NCI-H1105 treated with DMSO at 0.1 percent for 48 hours (cell line): ENCODE measurements at places on chromosomes 3 and 15.

- no peak for DNase-seq
Measured at GRCh38 chr3:107260207-107260606, 117.0 kb upstream of the CCDC54 start.

DNA sequence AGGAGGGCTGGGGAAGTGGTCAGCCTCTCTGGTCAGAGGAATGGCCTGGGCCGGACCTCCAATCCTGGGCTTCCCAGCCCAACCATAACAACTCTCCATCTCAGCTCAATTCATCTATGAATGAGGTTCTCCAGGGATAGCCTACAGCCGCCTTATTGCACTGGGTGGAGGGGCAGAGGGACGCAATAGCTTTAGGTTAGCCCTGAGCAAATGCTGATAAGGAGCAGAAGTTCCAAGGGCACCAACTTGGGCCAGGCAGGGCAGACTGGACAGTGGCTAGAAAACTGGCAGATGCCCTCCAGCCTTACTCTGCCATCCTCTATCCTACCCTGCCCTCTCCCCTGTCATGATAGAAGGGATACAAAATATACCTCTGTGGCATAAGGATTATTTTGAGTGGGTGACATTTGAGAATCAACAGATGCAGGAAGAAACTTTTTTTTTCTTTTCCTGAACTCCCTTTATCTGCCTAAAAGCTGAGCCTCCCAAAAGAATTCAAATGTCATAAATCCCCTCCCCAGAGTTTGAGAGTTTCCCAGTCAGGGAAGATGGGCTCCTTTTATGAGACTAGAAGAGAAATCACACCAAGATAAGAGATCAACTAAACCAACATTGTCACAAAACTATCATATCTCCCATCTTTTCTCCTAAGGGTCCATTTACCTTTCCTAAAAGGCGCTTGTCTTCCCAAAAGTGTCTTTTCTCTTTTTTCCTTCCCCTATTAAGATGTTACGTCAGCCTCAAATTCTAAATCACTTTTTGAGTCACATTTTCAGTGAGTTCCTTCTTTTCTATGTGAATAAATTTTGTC, 40.4 kb upstream of the C15orf39 start:
- DNase-seq, result no peak

DNA sequence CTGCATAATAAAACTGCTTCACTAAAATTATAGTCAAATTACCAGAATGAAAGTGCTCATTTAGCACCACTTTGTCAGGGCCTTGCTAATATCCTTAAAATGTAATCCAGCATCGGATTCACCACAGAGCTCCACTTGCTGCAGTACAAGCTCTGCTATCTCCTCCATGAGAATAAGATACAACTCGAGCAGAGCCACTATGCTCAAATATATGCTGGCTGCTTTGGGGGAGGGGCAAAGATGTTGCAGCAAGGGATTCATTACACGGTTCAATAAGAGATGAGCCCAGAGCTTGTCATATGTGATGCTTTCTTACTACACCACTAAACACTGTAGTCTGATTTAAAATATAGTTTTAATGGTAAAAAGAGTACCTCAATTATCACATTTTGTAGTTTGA, 72.2 kb downstream of the DLG1 start:
- no peak for DNase-seq

- no peak for DNase-seq
Measured at GRCh38 chr3:178455226-178455625, 81.0 kb upstream of the KCNMB2 start.
